ENCODE measurements at places on chromosomes 11 and 22.

DNA sequence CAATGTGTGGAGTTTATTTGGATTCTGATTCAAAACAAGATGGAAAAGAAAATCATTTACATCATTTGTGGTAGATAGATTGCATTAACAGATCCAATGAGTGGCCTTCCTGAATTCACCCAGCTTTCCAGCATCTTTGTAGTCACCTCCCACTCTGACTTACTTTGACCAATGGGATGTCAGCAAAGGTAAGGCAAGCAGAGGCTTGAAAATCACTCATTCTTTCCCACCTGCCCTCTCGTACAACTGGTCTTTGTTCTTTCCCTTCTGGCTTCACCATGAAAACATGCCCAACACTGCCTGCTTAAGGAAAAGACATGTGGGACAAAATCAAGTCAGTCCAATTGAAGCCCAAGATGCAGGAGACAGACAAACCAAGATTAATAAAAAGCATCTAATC lies 202.1 kb downstream of the TTC28 start:
- DNase-seq: no peak

- DNase-seq: no peak
Measured at GRCh38 chr22:50702261-50702671, 29.6 kb downstream of the SHANK3 start.

- no peak for DNase-seq
Measured at GRCh38 chr11:76788661-76789442, 5.7 kb downstream of the TSKU start.

DNA sequence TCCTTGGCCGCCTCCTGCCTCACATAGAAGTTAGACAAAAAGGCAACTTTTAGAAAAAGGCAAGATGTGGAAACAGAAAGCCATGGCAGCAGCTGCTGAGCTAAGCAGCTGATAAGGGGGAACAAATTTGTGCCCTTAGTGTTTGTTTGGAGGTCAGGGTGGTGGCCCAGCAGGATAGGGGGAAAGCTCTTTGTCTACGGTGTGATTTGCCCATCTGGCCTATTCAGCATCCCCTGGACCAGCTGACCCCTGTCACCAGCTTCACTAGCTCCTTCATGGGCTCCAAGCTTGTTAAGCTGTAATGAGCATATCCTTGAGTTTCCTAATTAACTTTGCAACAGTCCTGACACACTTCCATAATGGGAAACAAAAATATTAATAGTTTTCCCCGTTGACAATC lies 5.9 kb upstream of the ME3 start:
- no peak for DNase-seq

GRCh38 chr11:125797641-125798040 lies 9.7 kb downstream of the PATE3 start:
- DNase-seq: no peak

- no peak for DNase-seq
Measured at GRCh38 chr11:130034236-130034635, 31.6 kb upstream of the PRDM10 start.

- DNase-seq: no peak
Measured at GRCh38 chr11:122871302-122871701, 11.3 kb upstream of the JHY start.

DNA sequence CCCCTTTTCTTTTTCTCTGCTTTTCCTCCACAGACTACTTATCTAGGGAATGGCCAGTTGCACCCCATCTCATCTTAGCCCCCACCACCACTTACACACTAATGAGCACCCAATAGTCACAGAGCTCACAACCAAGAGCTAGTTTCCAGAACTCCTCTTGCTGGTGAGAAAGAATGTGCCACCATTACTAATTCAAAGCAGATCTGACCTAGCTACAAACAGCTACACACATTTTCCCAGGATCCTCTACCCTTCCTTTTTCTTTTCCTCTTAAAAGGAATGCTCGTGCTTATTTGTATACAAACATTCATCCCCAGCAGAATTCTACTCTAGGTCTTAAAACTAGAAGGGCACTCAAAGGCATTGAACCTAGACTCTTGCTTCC lies 136.8 kb downstream of the CD44 start:
- DNase-seq: no peak

DNA sequence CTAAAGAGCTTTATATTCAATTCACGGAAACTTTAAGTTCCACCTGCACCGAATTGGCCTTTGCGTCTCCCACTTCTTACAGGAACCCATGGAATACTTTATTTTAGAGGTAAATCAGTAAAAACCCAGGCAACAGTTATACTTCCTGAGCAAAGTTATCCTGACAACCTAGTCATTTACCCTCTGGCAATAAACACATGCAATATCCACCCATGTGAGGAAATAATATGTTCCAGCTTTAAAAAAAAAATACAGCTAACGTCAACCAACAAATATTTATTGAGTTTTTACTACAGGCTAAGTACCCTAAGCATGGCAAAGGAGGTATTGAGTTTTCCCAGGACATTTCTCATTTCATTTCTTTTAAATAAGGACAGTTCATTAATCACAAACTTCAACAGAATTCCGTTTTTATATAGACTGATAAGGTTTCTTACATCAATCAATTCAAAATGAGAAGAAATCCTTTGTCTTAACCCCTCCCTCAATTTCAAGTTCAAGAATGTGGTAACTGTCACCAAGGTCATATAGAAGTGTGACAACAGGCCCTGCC lies 38.3 kb upstream of the CCDC34 start:
- no peak for DNase-seq

DNA sequence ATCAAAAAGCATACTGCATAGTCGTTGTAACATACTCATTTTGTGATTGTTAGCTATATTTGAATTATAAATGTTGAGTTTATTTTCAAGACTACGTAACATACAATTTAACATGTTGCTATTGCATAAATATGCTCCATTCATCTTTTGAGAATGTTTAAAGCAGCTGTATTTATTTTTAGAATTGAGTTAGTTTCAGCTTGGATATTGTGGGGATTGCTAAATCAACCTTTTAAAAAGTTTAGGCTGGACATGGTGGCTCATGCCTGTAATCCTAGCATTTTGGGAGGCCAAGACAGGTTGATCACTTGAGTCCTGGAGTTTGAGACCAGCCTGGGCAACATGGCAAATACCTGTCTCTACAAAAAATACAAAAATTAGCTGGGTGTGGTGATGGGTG lies 288.1 kb downstream of the DYNC2H1 start:
- DNase-seq: no peak

- DNase-seq: no peak
Measured at GRCh38 chr22:41501209-41501608, 32.3 kb downstream of the ACO2 start.

- DNase-seq: no peak
Measured at GRCh38 chr11:129972611-129973010, 30.0 kb downstream of the PRDM10 start.

DNA sequence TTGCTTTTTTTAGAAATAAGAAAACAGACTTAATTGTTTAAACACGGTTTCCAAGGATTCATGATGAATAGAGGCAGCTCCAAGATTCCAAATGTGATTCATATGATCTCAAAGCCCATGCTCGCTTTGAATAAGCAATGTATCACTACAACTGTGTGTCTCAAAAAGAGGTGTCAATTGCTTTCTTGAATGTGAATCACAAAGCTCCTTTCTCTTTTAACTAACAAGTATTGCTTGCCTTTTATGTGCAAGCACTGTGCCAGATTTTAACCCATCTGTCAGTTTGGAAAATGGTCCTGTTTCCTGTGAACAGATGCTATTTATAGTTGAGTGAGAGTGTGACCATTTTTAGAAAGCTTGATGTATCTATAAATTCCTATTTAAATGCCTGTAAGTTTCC lies 6.5 kb downstream of the OOSP1 start:
- DNase-seq: no peak

DNA sequence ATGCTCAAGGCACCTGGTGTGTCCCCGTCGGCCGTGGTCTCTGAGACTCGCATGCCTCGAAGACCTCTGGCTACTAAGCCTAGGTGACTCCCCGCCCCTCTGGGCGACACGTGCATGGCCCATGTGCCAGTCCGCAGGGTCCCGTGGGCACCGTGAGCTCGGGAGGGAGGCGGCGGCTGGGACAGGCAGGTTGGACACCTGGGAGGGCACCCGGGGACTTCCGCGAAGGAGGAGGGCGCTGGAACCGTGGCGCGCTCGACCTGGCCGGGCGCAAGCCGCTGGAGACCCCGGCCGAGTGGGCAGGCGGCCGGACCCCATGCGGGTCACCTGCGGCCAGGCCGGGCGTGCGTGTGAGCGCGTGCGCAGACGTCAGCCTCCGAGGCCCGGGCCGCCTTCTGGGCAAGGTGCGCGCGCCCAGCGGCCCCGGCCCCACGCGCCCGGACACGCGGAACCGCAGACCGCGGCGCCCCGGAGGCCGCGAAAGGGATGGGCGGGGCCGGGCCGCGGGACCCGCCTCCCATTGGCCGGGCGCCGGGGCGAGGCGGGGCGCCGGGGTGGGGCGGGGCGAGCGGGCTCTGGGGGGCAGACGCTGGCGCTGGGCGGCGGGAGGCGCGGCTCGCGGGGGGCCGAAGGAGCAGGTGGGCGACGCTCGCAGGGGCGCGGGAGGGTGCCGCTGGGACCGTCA lies 579 bp upstream of the RASD2 start:
- no peak for DNase-seq

DNA sequence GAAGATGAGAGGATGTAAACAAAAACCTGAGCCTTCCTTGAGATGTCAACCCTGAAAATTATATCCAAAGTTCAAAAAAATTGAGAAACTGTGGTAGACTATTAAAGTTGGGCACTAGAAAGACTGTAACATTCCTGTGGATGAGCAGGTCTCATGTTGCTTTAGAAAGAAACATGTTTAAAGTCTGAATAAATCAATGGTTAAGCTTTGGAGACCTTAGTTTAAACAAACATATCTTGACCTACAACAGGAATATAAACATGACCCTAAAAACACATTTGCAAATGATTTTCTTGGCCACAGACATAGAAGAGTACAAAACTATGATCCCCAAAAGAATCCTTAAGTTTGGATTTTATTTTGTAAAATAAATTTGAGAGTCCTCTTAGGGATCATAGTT lies 38.1 kb upstream of the PCF11 start:
- DNase-seq: no peak

DNA sequence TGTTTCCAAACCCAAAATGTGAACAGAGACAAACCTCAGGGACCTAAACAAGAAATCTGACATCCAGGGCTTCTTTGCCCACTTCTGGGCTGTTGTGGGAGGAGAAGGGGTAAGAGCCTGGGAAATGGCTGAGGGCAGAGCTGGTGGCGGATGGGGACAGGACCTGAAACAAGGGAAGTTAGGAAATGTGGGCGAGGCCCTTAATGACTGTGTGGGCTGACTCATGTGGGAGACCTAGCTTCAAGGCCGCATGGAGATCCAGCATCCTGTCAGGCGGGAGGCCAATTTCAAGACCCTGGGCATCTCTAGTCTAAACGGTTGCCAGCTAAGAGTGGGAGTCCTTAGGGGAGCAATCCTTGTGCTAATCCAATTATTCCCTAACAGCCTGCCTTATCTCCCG lies 2.1 kb upstream of the OAF start:
- peak; percentile 21 for DNase-seq

GRCh38 chr22:46117206-46118199 lies 32.8 kb upstream of the PPARA start:
- DNase-seq: no peak

DNA sequence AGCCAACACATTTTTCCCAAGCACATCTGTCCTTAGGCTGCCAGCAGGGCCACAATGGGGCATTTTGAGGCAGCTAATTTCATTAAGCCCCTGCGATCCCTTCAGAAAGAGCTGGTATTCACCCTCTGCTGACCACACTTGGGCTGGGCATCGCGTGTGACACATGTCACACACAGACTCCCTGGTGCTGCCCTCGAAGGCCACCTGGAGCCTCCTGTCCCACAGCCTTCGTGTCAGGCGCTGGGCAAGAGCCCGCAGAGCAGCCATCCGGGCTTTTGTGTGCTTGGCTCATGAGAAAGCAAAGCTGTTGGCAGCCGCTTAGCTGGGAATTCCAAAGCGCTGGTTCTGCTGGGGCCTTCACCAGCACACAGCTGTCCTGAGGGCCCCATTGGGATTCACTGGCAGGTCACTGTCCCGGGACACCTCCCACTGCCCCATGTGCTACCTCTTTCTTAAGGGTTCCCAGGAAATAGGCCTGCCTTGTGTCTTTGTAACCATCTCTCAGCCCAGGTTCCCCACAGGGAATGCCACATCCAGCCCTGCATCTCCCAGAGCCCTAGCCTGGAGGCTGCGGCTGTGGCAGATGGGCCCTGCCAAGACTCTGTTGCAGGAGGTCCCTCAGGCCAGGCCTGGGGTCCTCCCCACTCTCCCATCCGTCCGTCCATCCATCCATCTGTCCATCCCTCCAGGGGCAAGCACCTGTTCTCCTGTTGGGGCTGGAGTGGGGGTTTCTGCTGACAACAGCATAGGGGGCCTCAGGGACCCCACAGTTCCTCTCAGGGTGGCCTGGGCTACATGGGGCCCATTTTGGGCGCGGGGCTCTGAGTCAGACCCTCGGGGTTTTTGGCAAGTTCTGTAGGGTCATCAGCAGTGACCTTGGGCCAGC lies 4.9 kb downstream of the CLDN5 start:
- no peak for DNase-seq

- no peak for DNase-seq
Measured at GRCh38 chr11:116731097-116731761, 41.6 kb downstream of the BUD13 start.

DNA sequence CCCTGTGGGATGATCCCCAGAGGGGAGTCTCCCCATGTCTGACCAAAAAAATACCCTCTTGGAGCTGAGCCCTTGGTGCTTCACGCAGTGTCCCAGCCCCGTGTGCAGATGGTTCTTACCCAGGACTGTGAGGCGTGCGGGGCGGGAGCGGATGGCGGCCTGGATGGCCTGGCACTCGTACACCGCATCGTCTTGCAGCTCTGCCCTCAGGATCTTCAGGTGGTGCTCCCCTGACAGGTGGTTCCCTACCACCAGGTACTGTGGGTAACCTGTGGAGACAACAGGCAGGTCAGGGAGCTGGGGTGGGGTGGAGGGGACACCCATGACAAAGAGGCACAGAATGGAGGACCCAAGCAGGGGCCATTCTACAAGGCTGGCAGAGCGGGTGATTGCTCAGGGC lies 165.7 kb downstream of the ST3GAL4 start:
- no peak for DNase-seq

DNA sequence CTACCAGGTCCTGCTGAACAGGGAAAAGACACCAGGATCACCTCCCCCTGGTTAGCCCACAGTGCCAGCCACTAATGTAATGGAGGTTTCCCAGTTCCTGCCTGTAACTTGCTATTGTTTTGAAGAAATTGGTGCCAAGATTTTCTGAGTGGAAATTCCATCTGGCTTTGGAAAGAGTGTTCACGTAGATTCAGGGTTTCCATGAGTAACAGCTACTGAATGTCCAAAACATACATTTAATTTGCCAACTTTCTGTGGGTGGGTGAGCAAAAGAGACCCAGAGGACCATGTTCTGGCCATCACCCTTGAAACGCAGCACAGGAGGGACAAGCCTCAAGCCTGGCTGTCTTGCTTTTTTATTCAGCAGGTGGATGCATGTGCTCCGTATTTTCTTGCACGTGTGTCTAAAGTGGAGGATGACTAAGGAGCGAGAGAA lies 8.8 kb upstream of the DKK3 start:
- no peak for DNase-seq
